ENCODE measurements at places on chromosomes 13 and 19.

GRCh38 chr13:110113284-110113764 is 193.6 kb downstream of the COL4A1 start:
- DNase-seq: peak; percentile 74

DNA sequence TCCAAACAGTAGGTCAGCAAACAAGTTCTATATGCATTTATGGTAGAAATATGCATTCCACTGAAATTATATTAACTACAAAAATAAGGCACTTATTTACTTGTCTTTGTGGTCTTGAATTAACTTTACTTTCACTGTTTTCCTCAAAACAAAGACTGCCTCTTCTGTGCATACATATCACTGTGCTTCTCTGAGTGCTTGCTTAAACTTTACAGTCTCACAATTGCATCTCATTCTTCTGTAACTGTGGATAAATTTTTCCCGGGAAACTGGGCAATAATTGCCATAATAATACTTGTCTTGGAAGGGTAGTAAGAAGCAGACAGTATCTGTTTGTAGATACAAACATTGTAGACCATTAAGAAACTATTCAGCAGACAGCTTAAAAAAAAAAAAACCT is 38.4 kb downstream of the EFNB2 start:
- no peak for DNase-seq

DNA sequence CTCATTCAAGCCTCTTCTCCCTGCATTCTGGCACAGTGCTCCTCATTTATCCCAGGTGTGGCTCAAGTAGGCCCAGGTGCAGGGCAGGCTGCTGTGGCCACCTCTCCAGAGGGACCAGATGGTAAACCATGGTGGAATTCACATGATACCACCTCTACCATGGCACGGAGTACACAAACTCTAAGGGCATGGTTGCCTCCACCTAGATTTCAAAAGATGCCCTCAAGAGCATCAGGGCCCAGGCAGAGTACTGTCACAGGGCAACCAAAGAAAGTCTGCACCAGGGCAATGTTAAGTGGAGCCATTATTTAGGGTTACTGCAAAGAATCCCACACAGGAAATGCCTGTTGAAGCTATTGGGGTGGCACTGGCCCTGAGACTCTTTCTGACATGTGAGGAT is 647.1 kb upstream of the MIR17HG start:
- DNase-seq: no peak

DNA sequence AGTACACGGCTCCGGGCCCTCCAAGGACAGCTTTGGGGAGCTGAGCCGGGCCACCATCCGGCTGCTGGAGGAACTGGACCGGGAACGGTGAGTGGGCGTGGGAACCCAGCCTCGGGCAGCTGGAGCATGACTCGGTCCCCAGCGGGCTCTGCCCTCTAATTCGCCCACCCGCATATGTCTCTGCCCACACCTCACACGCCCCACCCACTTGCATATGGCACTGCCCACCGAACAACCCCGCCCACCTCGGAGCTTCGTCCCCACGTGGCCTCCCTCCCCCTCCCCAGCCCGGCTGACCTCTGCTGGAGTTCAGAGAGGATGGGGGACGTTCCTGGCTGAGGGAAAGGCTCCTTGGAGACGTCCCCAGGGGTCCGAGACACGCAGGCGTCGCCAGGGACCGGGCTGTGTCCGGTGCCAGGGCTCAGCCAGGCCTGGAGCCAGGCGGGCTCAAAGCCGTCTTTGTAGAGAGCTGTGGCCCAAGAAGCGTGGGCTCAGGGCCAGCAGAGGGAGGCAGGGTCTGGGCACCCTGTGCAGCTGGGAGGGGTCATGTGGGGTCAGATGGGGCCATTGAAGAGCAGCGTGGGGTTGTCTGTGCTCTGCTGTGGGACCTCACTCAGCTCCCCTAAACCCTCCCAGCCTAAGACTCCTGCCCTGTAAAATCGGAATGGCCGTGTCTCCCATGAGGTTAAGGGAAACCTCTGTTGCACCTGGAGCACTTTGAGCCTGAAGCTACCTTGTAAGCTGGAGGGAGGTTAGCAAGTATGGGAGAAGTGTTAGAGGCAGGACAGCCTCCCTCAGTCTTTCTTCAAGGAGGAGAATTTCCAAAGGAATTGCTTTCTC is 3.8 kb downstream of the APC2 start:
- peak; percentile 37 for DNase-seq

DNA sequence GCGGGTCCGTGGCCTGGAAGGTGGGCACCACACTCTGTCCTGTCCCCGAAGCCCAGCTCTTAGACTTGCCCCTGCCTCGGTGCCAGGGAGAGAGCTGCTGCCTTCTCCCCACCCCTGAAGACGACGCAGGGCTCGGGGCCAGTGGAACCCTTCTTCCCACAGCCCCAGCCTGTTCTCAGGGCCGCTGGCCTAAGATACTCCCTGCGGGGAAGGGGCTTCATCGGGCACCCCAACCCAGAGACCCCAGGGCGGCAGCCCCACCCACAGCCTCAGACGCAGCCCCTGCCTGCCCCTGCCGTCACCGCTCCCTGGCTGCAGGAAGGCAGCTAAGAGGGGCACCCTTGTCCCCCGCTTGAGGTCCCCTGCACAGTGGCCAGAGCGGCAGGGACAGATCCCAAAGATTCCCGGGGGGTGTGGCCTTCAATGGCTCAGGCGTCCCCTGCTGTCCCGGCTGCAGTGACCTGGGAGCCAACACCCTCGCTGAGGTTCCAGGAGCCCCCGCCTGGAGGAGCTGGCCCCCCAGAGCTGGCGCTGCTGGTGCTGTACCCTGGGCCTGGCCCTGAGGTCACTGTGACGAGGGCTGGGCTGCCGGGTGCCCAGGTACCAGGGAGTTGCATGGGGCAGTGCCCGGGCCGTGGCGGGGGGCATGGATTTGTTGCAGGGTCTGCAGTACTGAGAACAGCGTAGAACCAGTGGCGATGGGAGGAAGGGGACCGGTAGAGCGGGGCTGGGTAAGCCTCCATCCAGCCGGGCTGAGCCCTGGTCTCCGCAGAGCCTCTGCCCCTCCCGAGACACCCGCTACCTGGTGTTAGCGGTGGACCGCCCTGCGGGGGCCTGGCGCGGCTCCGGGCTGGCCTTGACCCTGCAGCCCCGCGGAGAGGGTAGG is 1.0 kb downstream of the AMH start:
- no peak for DNase-seq

- no peak for DNase-seq
These were observed 22.5 kb downstream of the TMEM255B start for GRCh38 chr13:113781571-113781970.

- no peak for DNase-seq
These were observed 1.2 kb downstream of the MAP1S start for GRCh38 chr19:17720440-17720839.

DNA sequence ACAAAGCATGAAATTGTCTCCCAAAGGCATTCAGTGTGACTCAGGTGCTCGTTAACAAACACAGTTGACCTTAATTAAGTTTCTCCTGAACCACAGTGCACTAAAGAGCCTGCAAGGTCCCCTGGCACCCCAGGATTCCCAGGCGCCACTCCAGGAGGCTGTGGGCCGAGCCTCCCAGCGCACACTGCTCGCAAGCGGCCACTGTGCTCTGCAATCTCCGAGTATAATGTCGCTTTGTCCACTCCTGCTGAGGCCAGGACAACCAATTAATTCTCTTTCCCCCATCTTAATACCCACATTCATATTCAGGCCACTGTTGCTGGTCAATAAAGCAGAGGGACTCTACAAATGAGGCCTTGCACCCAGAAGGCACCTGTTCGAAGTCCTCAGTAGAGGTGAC is 8.8 kb downstream of the RAB20 start:
- DNase-seq: no peak

DNA sequence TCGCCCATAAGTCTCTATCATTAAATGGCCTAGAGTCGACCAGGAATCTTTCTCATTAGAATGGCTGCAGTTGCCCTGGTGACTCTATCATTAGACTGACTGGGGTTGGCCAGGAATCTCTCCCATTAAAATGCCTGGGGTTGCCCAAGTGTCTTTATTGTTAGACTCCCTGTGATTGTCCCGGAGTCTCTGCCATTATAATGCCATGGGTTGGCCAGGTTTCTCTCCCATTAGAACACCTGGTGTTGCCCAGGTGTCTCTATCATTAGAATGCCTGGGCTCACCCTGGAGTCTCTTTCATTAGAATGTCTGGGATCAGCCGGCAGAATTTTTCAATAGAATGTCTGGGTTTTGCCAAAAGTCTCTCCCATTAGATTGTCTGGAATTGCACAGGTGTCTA is 1459.3 kb downstream of the UQCRFS1 start:
- DNase-seq: no peak

GRCh38 chr13:41496420-41497234 is 39.3 kb downstream of the RGCC start:
- peak; percentile 10 for DNase-seq

DNA sequence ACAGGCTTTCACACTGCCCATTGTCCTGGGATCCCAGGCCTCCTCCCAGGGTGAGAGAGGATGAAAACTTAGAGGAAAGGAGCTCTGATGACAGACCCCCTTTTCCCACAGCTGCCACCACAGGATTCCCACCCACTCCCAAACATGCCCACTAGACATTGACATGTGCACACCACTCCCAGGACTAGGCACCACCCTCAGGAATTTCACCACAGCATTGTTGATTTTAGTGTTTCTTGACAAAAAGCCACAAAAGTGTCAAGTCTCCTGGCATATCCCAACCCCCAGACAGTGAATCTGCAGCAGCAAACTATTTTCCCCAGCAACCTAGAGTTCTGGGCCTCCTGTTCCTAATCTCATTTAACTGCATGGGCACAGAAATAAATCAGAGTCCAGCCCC is 10.1 kb downstream of the ZNF714 start:
- DNase-seq: no peak

- DNase-seq: no peak
These were observed 59.7 kb upstream of the TMTC4 start for GRCh38 chr13:100734194-100734720.

- no peak for DNase-seq
These were observed 98.8 kb downstream of the ING1 start for GRCh38 chr13:110812121-110812868.

- DNase-seq: no peak
These were observed 6.8 kb downstream of the ZNF507 start for GRCh38 chr19:32352241-32352630.

DNA sequence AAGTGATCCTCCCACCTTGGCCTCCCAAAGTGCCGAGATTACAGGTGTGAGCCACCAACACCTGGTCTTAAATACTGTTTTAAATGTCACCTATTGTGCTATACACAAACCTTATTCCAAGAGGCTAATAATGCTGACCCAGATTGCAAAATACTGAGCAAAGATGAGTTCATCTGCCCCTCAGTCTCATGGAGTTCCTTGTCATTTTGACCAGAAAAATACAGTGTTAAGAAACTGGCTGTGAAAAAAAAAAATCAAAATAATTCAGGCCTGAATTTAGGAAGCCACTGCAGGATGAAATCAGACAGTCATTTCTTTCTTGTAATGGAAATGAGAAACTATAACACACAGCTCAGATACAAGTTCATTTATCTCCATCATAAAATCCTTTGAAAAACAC is 59.9 kb downstream of the TBC1D4 start:
- no peak for DNase-seq

GRCh38 chr19:4597975-4598671 is 38.6 kb upstream of the SEMA6B start:
- DNase-seq: no peak

GRCh38 chr13:112346899-112347229 is 29.3 kb upstream of the SPACA7 start:
- no peak for DNase-seq

DNA sequence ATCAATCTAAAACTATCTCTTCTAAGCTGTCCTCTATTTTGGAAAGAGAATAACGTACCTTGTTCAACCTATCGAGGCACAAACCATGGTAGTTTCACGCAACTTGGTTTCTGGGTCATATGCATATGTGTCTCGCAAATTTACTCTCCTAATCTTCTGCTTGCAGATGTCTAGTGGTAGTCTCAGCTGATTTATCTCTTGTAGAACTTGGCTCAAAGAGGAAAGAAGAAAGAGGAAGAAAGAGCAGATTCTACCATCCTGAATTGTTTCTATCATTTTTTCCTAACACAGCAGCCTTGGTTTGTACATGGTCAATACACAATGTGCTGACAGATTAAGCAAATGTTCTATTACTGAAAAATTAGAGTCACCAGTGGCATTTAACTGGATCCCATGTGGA is 282.3 kb downstream of the SPRY2 start:
- no peak for DNase-seq

DNA sequence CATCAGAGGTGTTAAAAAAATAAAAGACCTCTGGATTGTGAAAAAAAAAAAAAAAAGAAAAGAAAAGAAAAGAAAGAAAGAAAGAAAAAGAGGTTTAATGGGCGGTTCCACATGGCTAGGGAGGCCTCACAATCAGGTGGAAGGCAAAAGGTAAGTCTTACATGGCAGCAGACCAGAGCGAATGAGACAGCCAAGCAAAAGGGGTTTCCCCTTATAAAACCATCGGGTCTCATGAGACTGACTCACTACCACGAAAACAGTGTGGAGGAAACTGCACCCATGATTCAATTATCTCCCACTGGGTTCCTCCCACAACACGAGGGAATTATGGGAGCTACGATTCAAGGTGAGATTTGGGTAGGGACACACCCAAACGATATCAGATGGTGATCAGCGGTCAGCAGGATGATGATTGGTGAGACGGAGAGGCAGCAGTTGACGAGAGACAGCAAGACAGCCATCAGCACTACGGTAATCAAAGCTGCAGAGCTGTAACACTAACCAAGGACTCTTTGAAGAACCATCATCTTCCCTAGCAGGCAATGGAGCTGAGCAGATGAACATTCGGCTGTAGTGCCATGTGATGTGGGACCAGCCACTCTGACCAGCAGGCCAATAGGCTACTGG is 3.9 kb upstream of the CD209 start:
- DNase-seq: peak; percentile 75

GRCh38 chr19:41911889-41912731 is 16.1 kb downstream of the ERFL start:
- DNase-seq: no peak

DNA sequence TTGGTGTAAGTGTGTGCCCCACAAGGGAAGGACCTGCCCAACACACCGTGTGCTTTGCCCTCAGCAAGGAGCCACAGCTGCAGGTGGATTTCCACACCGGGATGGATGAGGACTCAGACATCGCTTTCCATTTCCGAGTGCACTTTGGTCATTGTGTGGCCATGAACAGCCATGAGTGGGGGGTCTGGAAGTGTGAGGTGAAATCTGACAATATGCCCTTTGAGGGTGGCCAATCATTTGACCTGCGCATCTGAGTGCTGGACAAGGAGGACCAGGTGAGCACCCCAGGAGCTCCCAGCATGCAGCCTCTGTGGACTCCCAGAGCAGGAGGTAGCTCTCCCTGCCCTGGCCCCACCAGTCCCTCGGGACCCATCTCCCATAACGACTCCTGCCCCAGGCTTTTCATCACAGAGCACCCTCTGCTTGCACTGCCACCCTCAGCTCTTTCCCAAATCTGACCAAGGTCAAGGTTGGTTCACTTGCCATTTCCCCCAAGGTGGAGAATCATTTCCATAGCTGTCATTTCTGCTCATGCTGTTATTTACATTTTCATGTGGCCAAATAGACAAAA is 13.2 kb upstream of the EID2 start:
- no peak for DNase-seq

- DNase-seq: peak; percentile 89
These were observed 1.2 kb downstream of the BLVRB start for GRCh38 chr19:40464059-40465024.

DNA sequence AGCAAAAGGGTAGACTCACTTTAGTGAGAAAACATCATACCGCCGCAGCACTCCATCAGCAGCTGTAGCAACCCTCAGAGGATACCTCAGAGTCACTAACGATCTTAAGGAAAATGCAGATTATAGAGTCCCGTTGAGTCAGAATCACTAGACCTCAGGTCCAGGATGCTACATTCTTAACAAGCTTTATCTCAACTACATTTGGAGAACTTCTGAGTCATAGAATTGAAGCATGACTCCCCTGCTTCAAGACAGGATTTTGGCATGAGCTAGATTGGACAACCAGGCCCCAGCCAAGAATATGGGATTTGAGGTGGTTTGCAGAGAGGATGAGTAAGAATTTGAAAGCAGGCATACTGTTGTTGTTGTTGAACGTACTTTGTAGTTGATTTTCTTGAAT is 118.9 kb upstream of the UBL3 start:
- no peak for DNase-seq
